Cortex of kidney (tissue), 1 donor: ENCODE measurements at places on chromosomes 3 and 15.

DNA sequence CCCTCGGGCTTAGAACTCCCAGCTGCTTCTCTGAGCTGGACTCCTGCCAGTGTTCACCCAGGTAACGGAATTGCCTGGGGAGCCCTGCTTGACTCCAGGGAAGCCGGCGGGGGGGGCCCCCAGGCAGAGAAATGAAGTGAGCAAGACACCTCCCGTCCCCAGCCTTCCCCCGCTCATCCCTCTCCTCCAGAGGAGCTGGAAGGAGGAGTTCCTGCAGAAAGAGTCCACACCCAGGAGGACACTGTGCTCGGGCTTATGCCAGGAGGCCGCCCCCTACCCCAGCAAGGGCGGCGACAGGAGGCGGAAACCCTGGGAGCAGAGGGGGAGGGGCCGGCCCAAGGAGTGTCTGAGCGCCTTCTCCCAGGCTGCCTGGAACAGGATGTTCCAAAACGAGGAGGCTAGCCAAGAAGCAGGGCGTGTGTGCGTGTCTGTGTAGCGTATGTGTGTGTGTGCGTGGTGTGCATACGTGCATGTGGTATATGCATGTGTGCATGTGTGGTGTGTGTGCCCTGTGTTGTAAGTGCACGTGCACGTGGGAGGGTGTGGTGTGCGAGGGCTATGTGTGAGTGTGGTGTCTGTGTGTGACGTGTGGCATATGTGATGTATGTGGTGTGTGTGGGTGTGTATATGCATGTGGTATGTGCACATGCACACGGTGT is 511.3 kb downstream of the SHQ1 start:
- no peak for DNase-seq

DNA sequence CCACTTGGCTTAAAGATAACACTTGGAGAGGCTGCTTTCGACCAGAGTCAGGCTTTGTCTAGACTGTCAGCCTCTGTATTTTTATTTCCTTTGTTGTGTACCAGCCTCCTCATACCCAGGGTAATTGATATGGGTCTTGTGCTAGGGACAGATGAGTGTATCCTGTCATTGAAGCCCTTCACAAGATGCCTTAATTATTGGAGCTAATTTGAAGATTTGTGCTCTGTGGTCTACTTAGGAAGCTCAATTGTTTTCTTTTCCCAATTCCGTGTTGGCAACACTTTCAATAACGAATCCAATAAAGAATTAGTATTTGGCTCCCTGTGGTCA is 60.5 kb upstream of the DPH6 start:
- no peak for DNase-seq

GRCh38 chr3:197027896-197028727 is 1.5 kb downstream of the MELTF start:
- DNase-seq, result no peak

- no peak for DNase-seq
Observed at GRCh38 chr15:53549697-53550305, 209.7 kb downstream of the WDR72 start.
